Dorsolateral prefrontal cortex (tissue), 122 donors: ENCODE measurements at places on chromosomes 16 and 17. TPM values are rescaled to one million over a fixed set of nuclear protein-coding genes. Genes with fewer than 3 reads are reported as not detected.
A peak's percentile ranks its signal among the peaks of the same experiment; 100 is the strongest.

GRCh38 chr16:4511441-4512082 lies 27.0 kb downstream of the CDIP1 start:
- DNase-seq, result peak; percentile 82

GRCh38 chr17:57577751-57578607 lies 167.1 kb downstream of the CCDC182 start:
- no peak for DNase-seq

- DNase-seq, result no peak
Measured at GRCh38 chr16:56424791-56425438, 430 bp downstream of the AMFR start.

The DHRS13 gene
- 12.0 TPM for total RNA-seq

GRCh38 chr17:38891441-38891840 lies 21.6 kb downstream of the LASP1 start:
- DNase-seq, result no peak

DNA sequence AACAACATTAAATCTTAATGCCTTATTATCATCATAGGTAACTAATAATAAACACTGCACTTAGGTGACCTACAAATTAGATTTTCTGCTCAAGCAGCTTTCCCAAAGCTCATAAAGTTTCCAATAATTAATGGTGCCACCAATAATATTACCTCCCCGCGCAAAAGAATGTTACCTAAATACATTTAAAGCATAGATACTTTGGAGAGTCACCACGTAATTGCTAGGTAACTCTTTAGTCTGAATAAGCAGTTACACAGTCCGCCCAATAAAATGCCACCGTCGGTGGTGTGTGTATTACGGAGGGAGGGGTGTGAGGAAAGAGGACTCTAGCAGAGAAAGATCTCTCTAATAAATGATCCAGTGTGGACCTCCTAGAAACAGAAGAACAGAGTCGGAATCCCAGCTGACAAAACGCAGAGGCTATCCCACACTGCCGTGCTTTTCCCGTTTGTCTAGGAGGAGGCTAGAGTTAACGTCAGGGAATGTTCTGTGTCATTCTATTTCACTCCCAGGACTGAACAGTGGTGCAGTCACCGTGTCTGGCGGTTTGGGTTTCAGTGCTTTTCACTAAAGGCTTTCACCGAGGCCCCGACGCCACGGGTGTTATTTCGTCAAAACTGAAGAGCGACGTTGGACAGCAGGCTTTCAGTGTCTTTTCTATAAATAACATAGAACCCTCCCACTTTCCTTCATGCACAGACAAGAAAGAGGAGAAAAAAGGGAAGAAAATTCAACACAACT lies 630 bp downstream of the RNFT1 start:
- no peak for DNase-seq

The FBXW10 gene
- 0.36 TPM for total RNA-seq

The AGRP gene
- total RNA-seq, result not detected

GRCh38 chr16:75250089-75250808 lies 1.2 kb downstream of the BCAR1 start:
- peak; percentile 44 for DNase-seq

The ASPHD1 gene
- 82.3 TPM for total RNA-seq

- no peak for DNase-seq
Measured at GRCh38 chr16:65772134-65772732, 594.3 kb upstream of the CDH5 start.

The MFAP4 gene
- 5.4 TPM for total RNA-seq

The EPX gene
- total RNA-seq, result not detected

GRCh38 chr17:50560931-50561745 lies 623 bp downstream of the CACNA1G start:
- no peak for DNase-seq

The CHRNE gene
- 1.2 TPM for total RNA-seq

GRCh38 chr17:28325211-28325610 lies 6.2 kb downstream of the TMEM97 start:
- DNase-seq, result no peak

The CHMP6 gene
- total RNA-seq, result 25.8 TPM

- DNase-seq, result no peak
Measured at GRCh38 chr17:75130059-75130631, 1.4 kb downstream of the NT5C start.

The FOXN1 gene
- total RNA-seq, result not detected

The GCGR gene
- total RNA-seq, result not detected

The ITPRIPL2 gene
- 16.8 TPM for total RNA-seq

The PLA2G10 gene
- total RNA-seq, result not detected

GRCh38 chr16:49987381-49987780 lies 37.6 kb upstream of the CNEP1R1 start:
- no peak for DNase-seq

GRCh38 chr17:59756236-59756818 lies 48.9 kb downstream of the VMP1 start:
- DNase-seq, result no peak

- DNase-seq, result no peak
Measured at GRCh38 chr16:27511657-27512448, 37.9 kb downstream of the GTF3C1 start.

DNA sequence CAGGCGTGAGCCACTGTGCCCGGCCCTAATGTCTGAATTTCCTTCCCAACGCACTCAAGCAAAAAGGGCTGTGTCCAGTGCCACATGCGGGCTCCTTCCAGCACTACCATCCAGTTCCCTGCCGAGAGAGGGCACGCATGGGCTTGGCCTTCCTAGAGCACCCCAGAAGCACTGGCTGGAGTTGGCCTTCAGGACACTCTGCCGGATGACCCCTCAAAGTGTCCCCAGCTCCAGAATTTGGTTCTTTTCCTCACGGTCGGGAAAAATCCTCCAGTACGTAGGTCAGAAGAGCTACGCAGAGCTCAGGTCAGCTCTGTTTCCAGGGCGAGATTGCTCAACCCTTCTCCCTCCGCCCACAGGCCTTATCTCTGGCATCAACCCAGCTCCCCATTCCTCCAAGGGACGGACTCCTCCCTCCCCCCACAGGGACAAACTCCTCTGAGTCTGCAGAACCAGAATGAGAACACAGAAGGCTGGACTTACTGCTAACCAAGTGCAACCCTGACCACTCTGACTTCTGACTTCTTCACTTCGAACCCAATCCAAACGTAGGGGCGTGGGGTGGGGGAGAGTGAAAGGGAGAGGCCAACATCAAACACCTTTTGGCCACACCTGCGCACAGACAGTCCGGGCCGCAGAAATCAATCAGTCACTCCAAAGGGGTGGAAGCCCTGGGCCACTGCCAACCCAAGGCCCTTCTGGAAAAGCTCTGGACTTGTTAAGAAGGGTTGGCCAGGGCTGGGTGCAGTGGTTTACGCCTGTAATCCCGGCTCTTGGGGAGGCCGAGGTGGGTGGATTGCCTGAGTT lies 3.6 kb downstream of the CDC42EP4 start:
- no peak for DNase-seq

DNA sequence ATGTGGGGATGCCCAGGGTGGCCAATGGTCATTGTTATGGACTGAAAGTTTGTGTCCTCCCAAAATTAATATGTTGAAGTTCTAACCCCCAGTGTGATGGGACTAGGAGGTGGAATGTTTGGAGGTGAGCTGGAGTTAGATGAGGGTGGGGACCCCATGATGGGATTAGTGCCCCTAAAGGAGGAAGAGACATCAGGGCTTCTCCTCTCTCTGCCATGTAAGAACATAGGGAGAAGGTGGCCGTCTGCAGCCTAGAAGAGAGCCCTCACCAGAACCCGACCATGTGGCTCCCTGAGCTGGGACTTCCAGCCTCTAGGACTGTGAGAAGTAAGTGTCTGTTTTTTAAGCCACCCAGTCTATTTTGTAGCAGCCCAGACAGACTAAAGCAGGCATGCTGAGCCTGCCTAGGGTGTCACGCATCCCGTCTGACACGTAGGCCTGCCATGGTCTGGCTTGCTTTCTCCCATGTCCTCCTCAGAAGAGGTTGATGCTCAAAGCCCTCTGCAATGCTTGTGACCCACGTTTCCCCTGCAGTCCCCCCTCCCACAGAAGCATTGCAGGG lies 4.0 kb upstream of the PRPSAP1 start:
- DNase-seq, result no peak

DNA sequence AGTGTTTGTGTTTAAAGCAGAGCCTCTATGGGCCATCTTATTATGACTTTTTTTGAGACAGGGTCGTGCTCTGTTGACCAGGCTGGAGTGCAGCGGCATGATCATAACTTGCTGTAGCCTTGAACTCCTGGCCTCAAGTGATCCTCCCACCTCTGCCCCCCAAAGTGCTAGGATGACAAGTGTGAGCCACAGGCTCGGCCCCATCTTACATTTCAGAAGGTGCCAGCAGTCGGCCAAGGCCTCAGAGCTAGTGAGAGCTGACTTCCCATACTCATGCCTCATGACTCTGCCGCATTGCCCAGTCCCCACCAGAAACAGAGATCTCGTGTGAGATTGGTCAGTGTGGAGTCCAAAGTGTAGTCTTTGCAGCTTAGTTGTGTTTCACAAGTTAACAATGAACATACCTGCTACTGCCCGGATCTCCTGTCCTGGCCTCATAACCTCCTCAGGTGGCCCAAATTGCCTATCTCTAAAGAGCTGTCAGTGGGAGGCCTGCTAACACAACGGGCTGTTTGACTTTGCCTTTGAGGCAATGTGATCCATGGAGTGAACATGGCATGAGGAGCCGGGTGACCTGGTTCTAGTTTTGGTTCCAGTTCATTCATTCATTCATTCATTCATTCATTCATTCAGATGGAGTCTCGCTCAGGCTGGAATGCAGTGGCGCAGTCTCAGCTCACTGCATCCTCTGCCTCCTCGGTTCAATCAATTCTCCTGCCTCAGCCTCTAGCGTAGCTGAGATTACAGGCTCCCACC lies 13.7 kb downstream of the MINK1 start:
- no peak for DNase-seq

DNA sequence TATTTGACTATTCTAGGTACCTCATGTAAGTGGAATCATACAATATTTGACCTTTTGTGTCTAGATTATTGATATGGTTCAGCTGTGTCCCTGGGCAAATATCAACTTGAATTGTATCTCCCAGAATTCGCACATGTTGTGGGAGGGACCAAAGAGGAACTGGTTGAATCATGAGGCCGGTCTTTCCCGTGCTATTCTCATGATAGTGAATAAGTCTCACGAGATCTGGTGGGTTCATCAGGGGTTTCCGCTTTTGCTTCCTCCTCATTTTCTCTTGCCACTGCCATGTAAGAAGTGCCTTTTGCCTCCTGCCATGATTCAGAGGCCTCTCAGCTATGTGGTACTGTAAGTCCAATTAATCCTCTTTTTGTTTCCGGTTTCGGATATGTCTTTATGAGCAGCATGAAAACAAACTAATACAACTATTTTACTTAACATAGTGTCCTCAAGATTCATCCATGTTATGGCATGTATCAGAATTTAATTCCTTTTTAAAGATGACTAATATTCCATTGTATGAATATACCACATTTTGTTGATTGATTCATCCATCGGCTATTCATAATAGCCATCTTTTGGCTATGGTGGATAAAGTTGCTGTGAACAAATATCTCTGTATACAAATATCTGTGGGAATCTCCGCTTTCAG lies 129.1 kb downstream of the FTO start:
- DNase-seq, result no peak

The C16orf54 gene
- 0.44 TPM for total RNA-seq

DNA sequence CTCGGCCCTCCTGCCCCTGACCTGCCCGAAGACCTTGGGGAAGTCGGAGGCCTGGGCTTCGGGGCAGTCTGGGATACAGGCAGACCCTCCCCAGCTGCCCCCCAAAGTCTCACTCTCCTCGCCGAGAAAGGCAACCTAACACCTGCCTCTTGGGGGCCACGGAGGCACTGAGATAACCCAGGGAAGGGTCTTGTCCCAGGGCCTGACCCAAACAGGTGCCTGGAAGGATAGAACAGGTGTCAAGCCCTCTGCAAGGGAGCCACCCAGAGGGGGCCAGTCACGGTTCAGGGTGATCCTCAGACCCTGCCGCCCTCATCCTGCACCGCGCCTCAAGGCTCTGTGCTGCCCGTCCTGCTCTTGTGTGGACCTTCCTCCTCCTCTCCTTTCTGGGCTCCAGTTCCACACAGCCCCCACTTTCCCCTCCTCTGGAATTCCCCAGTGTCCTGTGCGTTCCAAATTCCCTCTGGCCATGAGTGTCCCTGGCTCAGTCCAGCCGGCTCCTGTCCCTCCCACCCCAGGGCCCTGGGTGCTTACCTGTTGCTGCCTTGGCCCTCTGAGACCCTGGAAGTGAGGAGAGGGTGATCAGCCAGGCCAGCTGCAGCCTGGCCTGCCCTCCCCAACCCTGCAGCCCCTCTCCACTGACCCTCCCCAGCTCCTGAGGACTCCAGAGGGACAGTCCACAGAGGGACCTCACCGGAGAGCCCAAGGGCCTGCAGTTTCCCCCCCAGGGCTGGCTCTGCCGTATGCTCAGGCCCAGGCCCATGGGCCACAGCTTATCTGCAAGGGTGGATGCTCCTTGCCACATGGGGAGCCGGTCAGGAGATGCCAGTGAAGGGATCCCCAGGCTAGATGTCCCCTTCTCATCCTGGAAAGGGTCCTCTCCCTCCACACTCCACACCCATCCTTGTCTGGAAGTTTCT lies 3.8 kb downstream of the PRSS27 start:
- no peak for DNase-seq

The KRT28 gene
- not detected for total RNA-seq
